ENCODE measurements at places on chromosomes 4 and X. TPM values are rescaled to one million over a fixed set of nuclear protein-coding genes. Genes with fewer than 3 reads are reported as not detected.

Gene MXRA5
- 3.9 TPM for total RNA-seq

Gene BMP3
- 23.8 TPM for total RNA-seq

Gene RASSF6
- 0.75 TPM for total RNA-seq

Gene IQCM
- not detected for total RNA-seq

Gene PROM1
- total RNA-seq: 3.8 TPM

Gene ALB
- total RNA-seq: 0.32 TPM

Gene ARAP2
- 21.0 TPM for total RNA-seq

Gene NDP
- not detected for total RNA-seq

Gene MED12
- 31.5 TPM for total RNA-seq

Gene JADE3
- 7.9 TPM for total RNA-seq

DNA sequence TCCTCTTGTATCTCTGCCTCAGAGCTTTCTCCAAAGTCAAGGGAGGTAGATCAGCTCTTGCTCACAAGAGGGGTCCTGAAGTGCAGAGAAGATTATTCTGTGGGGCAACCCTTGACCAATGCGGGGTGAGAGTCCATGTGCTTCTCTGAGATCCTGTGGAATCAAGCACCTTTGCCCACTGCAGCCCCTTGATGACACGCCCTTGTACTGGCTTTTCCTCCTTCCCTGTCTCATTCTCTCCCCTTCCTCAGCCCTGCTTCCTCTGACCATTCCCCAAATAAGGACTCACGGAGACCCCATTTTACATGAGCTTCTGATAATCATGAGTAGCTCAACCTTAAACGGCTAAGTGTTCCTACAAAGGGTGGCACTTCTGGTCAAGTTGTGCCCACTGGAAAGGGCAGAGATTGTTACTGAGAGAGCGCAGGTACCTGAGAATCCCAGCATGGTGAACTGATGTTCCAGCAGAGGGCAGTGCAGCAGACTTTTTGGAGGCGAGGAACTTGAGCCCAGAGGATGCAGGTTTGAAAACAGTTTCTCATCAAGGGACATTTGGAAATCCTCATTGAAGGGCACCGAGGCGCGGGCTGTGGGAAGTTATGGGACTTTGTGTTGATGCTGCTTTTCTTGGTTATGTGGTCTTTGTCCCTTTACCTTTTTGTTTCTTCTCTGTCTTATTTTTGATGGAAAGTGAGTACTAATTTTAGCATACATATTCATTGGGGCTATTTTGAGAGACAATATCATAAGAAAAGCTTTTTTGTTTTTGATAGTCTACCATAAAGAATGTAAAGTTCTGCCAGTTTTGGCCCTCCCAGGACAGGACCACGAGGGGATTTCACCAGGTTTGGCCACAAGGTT is 201.3 kb downstream of the RBM46 start:
- DNase-seq: no peak

DNA sequence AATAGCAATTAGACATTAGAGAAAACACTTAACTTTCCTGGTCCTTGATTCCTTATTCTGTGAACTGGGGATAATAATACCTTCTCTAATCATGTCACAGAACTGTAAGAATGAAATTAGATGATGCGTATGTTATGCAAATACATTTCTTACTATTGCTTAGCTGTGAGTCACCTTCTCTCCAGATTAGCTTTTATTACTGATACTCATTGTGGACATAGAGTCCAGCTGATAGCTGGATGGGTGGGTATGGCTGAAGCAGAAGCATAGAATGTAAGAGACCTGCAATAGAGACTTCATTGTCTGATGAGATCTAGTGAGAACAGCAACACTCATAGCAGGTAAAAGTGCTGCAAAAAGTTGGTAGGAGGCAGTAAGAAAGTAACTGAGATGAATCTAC is 437.2 kb upstream of the ZFP42 start:
- no peak for DNase-seq

- no peak for DNase-seq
Measured at GRCh38 chr4:104073229-104073628, 353.4 kb upstream of the TACR3 start.

DNA sequence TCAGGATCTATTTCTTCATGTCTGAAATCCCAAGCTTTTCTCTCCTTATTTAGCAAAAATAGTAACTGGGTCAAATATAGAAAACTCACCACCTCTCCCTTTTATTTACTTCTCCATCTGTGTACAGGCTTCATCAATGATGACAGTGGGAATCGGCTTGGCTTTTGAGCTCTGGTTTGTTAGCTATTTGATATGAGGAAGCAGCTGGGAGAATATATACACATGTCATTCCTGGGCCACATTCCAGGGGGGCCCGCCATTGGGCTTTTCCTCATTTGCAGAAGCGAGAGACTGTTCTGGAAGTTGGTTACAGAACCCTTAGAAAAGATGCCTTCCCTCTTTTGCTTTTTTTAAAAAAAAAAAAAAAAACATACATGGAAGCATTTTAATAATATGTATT is 107.4 kb upstream of the F9 start:
- DNase-seq: no peak

DNA sequence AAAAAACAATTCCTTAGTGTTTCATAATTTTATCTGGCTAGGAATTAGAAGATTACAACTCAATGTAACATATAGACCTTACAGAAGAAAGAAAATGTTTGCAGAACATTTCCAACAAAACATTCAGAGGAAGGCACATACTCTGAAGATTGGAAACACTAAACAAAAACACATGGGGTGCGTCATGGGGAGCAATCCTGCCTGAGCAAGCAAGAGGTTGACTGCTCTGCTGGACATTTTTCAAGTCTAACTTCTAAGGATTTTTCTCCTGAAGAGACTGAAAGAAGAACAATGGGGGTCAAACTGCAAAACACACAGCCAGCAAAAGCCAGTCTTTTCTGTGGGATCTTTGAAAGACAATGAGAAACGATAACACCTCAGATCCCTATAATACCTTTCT is 182.8 kb downstream of the GUCY2F start:
- no peak for DNase-seq

GRCh38 chr4:162685410-162685809 is 481.3 kb downstream of the NAF1 start:
- no peak for DNase-seq

DNA sequence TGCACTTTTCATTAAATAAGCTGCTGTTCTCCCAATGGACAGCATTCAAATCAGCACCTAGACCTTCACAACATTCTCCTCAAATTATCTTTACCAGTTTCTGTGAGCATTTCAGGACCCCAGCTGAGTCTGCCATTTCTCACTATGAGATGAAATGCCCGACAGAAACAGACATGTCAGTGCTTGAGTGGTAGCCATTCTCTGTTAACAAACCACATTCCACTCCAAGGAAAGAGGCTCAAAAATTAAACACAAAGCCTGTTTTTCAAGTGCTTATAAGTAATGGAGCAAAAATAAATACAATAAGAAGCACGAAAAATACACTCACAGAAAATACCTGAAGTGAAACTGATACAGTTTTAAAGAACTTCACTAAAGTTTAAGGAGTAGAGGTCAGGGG is 320.2 kb upstream of the PRPS2 start:
- DNase-seq: no peak

GRCh38 chr4:1310031-1310795 is 20.5 kb downstream of the MAEA start:
- DNase-seq: no peak

- no peak for DNase-seq
Measured at GRCh38 chr4:7347981-7348380, 86.7 kb downstream of the PSAPL1 start.

DNA sequence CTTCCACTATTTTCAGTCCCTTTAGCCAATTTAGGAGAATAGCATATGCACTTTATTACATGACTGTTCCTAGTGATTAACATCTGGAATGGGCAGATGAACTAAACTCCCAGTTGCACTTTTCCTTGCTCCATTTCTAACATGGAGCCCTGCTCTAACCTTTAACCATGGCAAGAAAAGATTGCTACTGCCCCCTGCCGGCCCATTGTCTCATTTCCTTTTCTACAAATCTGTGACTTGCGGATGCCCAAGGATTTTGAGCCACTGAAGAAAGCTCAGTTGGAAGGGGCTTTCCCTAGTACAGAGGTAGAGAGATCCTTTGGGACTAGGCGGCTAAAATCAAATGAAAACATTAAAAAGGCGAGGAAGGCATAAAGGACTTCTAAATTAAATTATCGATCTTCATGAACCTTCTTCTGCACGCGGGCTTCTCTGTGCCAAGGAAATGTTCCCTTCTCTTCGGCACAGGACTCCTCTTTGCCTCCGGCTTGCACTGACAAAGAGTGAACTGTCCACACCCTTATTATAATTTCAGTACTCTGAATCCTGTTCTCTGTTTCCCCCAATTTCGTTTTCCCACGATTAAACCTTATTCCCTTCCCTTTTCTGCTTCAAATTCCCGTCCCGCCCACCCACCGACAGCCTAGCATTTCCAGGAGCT is 577 bp upstream of the GLRA2 start:
- no peak for DNase-seq

DNA sequence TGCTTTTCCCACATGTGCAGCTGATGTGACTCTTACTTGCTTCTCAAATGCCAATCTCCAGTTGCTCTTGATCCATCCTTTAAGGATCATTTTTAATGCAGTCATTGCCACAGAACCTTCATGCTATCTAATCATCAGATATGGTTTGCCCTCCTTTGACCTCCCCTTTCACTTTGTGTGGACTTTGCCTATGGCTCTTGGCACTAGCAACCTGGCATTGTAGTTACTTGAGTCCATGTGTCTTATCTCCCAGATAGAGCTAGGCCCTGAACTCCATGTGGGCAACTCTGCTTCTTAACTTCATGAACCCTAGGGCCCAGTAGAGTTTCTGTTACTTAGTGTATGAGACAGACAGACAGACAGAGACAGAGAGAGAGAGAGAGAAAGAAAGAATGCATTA is 41.6 kb downstream of the MTM1 start:
- DNase-seq: no peak

GRCh38 chr4:61251129-61251528 is 51.0 kb downstream of the ADGRL3 start:
- no peak for DNase-seq

DNA sequence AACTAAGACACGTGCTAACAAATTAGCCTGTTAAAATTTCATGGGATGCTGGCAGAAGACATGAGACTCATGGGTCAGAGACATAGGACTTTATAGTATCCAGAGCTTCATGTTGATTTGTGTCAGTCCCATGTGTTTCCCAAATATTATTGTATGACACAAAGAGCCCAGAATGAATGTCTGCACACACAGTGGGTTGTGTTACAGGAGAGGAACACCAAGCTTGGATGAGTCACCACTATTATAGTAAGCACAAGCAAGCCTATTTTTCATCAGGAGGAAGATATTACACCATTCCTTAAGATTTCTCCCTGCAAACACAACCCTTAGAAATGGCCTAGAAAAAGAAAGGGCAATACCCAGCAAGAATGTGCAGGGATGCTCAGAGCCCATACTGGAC is 15.4 kb downstream of the BBS12 start:
- DNase-seq: no peak

- no peak for DNase-seq
Measured at GRCh38 chrX:123731987-123732669, 724 bp downstream of the THOC2 start.

DNA sequence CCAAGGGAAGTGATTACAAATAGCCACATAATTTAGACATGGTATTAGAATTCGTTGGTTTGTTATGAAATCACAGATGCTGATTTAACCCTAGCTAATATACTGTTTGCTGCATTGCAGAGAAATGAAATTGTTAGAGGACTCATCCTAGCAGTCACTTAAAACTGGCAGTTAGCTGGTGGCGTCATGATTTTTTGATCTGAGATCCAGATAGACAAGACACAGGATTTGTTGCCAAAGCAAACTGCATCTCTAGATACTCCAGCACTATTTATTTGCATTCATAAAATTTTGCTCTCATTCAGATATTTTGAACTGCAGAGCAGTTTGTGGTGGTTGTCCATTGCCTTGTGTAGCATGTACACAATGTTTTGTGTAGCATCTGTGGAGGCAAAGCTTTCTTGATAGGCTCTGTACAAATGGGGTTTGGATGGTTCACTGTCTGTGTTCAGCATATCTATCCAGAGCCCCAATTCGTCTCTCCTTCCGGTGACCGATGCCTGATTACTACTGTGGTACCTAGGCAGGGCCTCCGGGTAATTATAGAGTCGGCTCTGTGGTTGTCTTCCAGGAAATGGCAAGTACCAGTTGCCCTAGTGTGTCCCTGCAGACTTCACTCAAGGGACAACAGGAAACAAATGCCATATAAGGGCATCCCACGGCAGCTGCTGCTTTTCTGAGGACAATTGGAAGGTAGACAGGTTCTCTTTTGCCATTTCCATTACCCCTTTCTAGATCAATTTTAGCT is 30.1 kb upstream of the SPARCL1 start:
- DNase-seq: no peak

GRCh38 chrX:36336751-36337150 is 417.2 kb downstream of the CFAP47 start:
- DNase-seq: no peak

DNA sequence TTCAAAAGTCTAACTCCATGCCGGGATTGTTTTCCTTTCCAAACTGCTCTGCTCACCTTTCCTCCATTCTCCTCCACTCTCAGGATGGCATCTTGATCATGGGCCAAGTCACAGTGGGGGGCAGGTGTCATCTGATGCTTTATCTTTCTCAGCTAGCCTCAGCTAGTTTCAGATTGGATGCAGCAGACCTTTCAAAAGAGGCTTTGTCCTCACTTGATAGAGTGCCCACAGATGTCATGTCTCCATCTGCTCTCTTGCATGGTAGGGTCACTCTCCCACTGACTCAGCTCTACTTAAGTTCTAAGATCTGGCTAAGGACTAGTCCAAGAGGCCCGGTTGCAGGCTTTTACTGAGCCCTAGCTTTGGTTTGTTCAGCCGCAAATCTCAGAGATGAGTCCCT is 341.8 kb upstream of the GALNT7 start:
- DNase-seq: no peak

- no peak for DNase-seq
Measured at GRCh38 chr4:153832720-153833287, 43.9 kb upstream of the SFRP2 start.

DNA sequence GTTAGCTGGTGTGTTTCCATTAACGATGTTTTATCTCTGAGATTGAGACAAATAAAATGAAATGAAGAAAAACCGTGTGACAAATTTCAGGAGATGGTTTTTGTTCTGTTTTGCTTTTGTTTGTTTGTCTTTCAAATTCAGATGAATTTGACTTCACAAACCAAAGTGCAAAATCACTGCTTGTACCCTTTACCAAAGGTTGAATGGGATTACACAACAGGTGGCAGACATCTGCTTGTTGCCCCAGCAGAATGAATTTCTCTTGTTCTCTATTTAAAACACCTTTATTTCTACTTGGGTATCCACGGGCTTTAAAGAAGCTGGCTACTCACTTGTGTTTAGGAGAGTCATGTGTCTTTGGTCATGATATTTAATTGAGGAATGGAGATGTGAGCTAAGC is 239.7 kb upstream of the CLNK start:
- no peak for DNase-seq

DNA sequence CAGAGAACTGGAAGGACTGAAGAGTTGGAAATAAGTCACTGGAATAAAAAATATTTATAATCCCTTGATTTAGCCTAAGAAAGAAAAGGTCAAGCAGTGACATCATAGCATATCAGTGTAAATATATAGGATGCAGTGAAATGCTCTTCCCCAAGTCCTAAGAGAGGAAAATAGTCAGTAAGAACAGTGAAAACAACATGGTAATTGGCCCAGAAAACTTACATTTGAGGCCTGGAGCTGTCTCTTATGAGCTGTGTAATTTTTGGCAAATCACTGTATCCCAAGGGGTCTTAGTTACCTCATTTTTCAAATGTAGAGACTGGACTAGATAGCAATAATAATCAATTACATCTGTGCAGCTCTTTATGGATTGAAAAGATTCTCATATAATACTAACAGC is 255.7 kb upstream of the AR start:
- DNase-seq: no peak

GRCh38 chrX:14015941-14016340 is 13.8 kb downstream of the GEMIN8 start:
- DNase-seq: no peak

All from esophagus muscularis mucosa (tissue), 4 donors.